Bone marrow (tissue), 2 donors: ENCODE measurements at places on chromosomes 3 and 15.

- DNase-seq, result no peak
Measured at GRCh38 chr3:53774414-53774813, 71.8 kb downstream of the CHDH start.

GRCh38 chr3:134281912-134282658 is 31.4 kb upstream of the RYK start:
- DNase-seq, result no peak

DNA sequence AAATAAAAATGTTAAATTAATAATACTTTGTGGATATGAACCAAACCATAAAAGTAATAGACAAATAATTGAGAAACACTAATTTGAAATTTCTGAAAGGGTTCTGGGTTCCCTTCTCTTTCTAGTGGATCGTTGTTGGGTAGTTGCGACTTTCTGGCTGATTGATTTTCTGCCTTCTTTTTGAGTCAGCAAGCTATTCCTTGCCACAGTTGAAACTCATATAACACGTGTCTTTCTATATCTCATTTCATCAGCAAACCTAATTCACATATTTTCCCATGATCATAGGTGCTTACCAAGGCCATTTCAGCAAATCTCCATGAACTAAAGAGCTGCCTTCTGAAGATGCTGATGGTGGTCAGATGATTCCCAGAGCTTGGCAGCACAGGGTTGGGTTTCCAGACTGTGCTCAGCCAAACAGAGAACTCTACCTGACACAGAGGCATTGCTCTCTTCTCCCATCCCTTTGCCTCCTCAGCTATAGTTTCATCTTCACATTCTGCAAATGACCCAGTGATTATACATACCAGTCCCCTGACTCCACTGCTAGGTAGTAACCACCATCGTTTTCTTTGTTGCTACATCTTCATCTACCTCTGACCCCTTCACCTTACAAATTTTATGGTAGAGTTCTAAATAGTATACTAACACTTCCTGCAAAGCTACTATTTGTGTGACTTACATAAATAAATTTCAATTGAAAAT is 383.9 kb upstream of the DPH6 start:
- DNase-seq, result no peak

- no peak for DNase-seq
Measured at GRCh38 chr15:85621094-85621493, 173.6 kb downstream of the KLHL25 start.

GRCh38 chr15:53324061-53324460 is 435.4 kb downstream of the WDR72 start:
- no peak for DNase-seq

DNA sequence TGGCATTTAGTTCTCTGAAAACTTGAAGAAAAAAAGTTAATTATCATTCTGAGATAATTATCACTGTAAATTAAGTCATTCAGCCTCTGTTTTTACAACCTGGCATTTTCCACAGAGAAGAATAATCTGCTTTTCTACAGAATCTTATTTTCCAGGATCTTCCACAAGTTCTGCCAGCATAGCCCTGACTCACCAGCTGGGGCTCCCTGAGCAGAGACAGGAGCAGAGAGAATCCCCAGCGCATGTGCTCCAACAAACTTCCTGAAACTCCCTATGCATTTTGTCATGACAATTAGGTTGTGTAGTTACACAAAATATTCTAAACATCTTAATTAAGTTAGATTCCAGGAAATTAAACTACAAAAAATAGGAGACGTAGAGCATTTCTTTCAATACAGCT is 32.1 kb upstream of the TMEM207 start:
- no peak for DNase-seq

GRCh38 chr3:13572926-13573623 is 24.1 kb downstream of the FBLN2 start:
- no peak for DNase-seq
